Pericardium fibroblast (primary cell): ENCODE measurements at places on chromosomes 2 and 18. TPM values are rescaled to one million over a fixed set of nuclear protein-coding genes. Genes with fewer than 3 reads are reported as not detected.

Gene UGT1A10
- total RNA-seq = not detected in 2 replicates

Gene PARD3B
- total RNA-seq = 5.3 and 6.8 TPM in 2 replicates

Gene TP53I3
- total RNA-seq = 51.0 and 52.5 TPM in 2 replicates

Gene STARD6
- total RNA-seq = not detected in 2 replicates

Gene NPPC
- not detected in 2 replicates for total RNA-seq

Gene EHBP1
- 53.2 and 72.3 TPM in 2 replicates for total RNA-seq

Gene L3MBTL4
- total RNA-seq = 0.09 TPM in 1 of 2 replicates, not detected in the other

Gene ASPRV1
- total RNA-seq = 0.70 and 0.77 TPM in 2 replicates
